ENCODE measurements at places on chromosomes 12 and 14.

DNA sequence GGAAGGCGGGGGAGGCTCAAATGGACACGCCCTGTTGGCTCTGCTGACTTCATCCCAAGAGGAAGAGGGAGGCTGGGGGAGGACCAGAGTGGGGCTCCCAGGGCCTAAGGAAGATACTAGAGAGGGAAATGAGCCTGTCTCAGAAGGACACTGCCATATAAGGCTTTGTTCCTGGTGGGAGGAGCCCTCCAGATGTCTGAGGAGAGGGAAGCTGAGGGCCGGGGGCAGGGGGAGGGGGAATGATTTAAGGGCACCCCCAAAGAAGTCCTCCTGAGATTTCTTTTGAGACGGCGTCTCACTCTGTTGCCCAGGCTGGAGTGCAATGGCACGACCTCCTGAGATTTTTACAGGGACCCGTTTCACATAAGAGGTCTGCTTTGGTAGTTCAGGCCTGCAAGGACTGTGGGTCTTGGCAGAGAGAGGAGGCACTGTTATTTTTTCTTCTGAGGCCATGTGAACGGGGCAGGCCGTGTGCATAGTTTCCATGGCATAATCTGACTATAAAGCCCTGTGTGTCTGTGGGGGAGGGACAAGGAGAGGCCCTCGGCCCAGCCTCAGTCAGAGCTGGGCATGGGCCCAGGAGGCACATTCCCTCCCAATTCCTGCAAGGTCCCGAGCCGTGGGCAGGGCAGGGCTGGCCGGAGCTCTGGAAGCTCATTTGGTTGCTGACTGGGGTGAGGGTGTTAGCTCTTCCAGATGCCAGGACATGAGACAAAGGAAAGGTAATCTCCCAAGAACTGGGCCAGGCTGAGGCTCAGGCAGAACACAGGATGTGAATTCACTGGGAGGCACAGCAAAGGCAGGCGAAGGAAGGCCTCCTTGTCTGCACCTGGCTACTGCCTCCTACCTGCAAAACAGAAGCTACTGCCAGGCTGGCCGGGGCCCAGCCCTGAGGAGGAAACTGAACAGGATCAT lies 22.2 kb upstream of the PLEKHG3 start:
- H3K4me1 ChIP-seq = peaks cover 50% of the 10 kb centered on the region
- peak overlapping the region; percentile 87 for H3K27ac ChIP-seq
- no peaks in the 10 kb centered on the region for H3K36me3 ChIP-seq
- H3K27me3 ChIP-seq = no peaks in the 10 kb centered on the region
- H3K4me3 ChIP-seq = no peak overlapping the region
- DNase-seq = peak; percentile 88

- peak overlapping the region; percentile 95 for H3K27ac ChIP-seq
- no peaks in the 10 kb centered on the region for H3K27me3 ChIP-seq
- peaks cover 20% of the 10 kb centered on the region for H3K36me3 ChIP-seq
These were observed 724 bp upstream of the CS start for GRCh38 chr12:56300644-56301464.

GRCh38 chr14:61256826-61257468 lies 24.2 kb downstream of the TMEM30B start:
- no peak overlapping the region for H3K4me3 ChIP-seq
- H3K4me1 ChIP-seq = no peaks in the 10 kb centered on the region
- H3K27me3 ChIP-seq = no peaks in the 10 kb centered on the region
- H3K27ac ChIP-seq = no peak overlapping the region

DNA sequence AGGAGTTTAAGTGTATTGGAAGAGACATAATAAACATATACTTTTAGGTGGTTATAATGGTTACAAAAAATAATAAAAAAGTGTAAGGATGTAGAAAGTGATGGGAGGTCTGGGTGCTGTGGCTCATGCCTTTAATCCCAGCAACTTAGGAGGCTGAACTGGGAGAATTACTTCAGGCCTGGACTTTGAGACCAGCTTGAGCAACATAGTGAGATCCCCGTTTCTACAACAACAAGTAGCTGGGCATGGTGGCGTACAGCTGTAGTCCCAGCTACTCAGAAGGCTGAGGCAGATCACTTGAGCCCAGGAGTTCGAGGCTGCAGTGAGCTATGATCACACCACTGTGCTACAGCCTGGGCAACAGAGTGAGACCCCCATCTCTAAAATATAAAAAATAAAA lies 19.0 kb downstream of the NUBPL start:
- H3K4me1 ChIP-seq = peaks cover 5% of the 10 kb centered on the region
- no peak overlapping the region for H3K27ac ChIP-seq
- H3K4me3 ChIP-seq = no peak overlapping the region

DNA sequence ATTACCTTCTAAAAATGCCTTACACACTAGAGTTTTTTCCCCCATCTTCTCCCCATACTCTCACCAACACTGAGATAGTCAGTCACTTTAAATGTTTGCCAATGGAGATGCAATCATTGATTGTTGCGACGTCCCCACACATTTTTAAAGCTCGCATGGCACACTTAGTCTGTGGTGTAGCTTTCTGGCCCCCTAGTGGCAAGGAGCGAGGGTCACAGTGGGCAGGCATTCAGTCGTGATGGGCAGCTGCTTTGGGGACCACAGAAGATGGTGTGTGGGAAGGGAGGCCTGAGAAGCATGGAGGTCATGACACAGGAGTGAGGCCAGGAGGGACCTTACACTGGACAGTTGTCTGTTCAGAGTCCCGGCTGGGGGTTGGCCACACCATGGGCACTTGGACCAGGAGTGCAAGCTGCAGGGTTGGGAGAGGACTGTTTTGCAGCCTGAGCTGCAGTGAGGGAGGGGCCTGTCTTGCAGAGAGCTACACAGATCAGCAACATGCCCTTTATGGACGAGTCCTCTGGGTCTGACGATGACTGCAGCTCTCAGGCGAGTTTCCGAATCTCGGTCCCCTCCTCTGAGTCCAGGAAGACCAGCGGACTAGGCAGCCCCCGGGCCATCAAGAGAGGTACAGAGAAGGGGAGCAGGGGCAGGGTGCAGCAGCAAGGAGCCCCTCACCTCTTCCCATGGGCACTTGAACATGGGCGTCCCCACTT lies 28.6 kb downstream of the PIGH start:
- no peaks in the 10 kb centered on the region for H3K27me3 ChIP-seq
- H3K27ac ChIP-seq = no peak overlapping the region
- no peaks in the 10 kb centered on the region for H3K36me3 ChIP-seq
- peak; percentile 78 for DNase-seq

DNA sequence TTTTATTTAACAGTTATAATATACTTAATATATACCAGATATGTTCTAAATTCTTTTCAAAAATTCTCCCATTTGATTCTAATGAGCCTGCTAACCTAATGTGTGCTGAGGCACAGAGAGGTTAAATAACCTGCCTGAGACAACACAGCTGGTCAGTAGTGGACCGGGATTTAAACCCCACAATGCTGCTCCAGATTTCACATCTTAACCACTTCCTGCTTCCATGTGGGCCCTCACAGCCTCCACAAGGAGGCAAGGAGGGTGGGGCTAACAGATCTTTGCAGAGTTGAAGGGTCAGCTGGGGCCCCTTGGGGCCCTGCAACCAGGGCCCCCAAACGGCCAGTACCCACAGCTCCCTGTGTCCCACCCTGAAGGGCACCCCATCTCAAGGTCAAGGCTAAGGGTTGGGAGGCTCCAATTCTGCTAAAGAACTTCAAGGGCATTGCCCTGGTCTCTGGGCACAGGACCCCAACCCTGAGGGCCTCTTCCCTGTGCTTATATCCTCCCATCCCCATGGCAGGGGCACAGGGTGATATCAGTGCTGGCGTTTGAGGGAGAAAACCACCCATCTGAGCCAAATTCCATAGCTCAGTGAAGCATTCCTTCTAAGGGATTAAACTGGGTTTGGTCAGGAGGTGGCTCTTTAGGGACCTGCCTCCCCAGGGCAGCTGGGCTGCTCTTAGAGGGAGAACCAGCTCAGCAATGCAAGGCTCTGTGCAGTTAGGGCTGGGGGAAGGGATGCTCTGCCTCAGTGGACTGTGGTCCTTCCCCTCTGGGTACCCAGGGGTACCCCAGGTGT lies 2.2 kb downstream of the KRT80 start:
- H3K27me3 ChIP-seq = no peaks in the 10 kb centered on the region
- H3K36me3 ChIP-seq = no peaks in the 10 kb centered on the region
- no peak for DNase-seq
- H3K27ac ChIP-seq = peak overlapping the region; percentile 39

GRCh38 chr12:54251667-54252284 lies 28.1 kb downstream of the CBX5 start:
- no peak for DNase-seq
- H3K36me3 ChIP-seq = peaks cover 4% of the 10 kb centered on the region
- H3K4me3 ChIP-seq = no peak overlapping the region

- no peaks in the 10 kb centered on the region for H3K27me3 ChIP-seq
- H3K36me3 ChIP-seq = no peaks in the 10 kb centered on the region
- peak within 1 kb of the TSS; percentile 95 for H3K4me3 ChIP-seq
- peaks cover 32% of the 10 kb centered on the region for H3K4me1 ChIP-seq
These were observed at the start of gene MON2 for GRCh38 chr12:62466594-62467491. Gene MON2 (plus strand): TSS chr12:62466826. CDS start chr12:62467208, 382 bp downstream.

DNA sequence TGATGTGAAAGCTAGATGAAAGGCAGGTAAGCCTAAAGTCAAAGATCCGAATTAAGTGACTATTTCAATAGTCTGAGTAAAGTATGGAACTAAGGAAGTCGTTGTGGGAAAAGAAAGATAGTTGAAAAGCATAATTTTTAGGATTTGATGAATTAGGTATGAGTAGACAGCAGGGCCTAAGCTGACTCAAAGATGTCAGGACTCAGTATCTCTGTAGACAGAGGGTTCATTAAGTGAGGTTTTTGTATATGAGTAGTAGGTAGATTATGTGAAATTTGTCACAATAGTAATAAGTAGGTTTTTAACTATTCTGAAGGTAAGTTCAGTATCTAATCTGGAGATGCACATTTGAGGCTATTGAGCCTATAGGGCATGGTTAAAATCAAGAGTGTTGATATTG lies 196.4 kb downstream of the RASSF9 start:
- no peaks in the 10 kb centered on the region for H3K27me3 ChIP-seq
- H3K36me3 ChIP-seq = no peaks in the 10 kb centered on the region
- no peaks in the 10 kb centered on the region for H3K4me1 ChIP-seq
- no peak overlapping the region for H3K4me3 ChIP-seq
- no peak overlapping the region for H3K27ac ChIP-seq

DNA sequence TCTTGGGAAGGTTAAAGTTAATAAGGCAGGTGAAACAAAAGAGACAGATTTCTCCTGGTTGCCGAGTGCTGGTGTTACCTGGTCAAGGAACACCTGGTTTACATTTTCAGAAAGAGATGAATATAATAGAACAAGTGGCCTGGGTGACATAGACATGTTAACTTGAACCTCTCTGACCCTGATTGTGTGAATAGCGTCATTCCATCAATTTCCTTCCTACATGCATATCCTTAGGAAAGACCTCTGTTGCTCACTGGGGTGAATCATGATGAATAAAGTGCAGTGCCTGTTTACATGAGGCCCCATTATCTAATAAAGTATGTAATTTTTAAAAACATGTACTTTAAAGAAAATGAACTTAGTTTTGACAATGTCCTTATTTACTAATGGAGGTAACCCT lies 1822.9 kb upstream of the FLRT2 start:
- no peaks in the 10 kb centered on the region for H3K4me1 ChIP-seq
- H3K27me3 ChIP-seq = no peaks in the 10 kb centered on the region
- H3K4me3 ChIP-seq = no peak overlapping the region
- no peak overlapping the region for H3K27ac ChIP-seq

DNA sequence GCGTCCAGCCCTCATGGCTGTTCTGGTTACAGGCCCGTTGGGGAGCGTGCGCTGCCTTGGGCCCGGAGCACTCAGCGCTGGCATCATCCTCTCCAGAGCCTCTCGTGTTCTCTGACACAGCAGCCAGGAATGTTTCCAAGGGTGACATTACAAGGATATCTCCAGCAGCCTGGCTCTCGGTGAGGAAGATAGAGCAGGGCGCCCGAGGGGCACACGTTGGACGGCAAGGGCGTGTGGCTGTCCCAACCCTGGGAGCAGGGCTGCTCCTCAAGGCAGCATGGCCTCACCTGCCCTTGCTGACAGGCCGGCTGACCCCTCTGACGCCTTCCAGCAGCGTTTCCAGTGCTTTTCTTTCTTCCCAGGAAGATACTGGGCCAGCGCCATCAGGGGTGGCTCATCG lies 14.4 kb downstream of the LRCOL1 start:
- peaks cover 23% of the 10 kb centered on the region for H3K4me1 ChIP-seq
- no peak overlapping the region for H3K4me3 ChIP-seq
- H3K27me3 ChIP-seq = no peaks in the 10 kb centered on the region
- DNase-seq = no peak

- H3K4me1 ChIP-seq = peaks cover 8% of the 10 kb centered on the region
- peak overlapping the region; percentile 34 for H3K27ac ChIP-seq
- DNase-seq = no peak
- no peaks in the 10 kb centered on the region for H3K36me3 ChIP-seq
These were observed 22.9 kb downstream of the KRT18 start for GRCh38 chr12:52971679-52972329.

DNA sequence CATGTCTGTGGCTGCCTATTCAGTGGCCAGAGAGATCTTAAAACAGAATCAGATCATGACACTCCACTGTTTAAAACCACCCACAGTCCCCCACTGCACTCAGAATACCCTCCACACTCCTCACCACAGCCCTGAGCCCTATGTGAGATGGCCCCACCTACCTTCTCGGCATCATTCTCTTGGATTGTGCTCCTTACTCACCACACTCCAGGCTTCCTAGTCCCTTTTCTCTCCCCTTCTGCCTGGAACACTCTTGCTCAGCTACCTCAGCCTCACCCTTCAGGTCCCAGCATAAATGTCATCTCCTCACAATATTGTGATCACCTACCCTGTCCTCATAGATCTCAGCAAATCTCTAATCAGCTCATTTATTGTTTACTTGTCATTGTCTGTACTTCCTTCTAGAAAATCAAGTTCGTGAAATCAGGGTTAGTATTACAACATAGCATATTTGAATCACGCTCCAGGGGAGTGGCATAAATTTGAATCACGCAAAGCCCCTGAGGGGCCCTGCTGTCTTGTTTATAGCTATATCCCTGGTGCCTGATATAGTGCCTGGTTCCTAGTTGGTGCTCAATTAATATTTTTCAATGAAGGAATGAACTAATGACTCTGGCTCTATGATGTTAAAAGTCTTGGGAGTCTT lies 42.8 kb downstream of the SLC35F4 start:
- DNase-seq = no peak
- no peaks in the 10 kb centered on the region for H3K27me3 ChIP-seq
- H3K4me3 ChIP-seq = no peak overlapping the region
- H3K36me3 ChIP-seq = no peaks in the 10 kb centered on the region

GRCh38 chr12:30613119-30613830 lies 82.4 kb downstream of the IPO8 start:
- H3K36me3 ChIP-seq = no peaks in the 10 kb centered on the region
- DNase-seq = no peak
- H3K4me1 ChIP-seq = no peaks in the 10 kb centered on the region
- H3K4me3 ChIP-seq = no peak overlapping the region
- H3K27me3 ChIP-seq = no peaks in the 10 kb centered on the region
- no peak overlapping the region for H3K27ac ChIP-seq

GRCh38 chr14:74085828-74086227 lies 1.1 kb downstream of the LIN52 start:
- H3K27me3 ChIP-seq = no peaks in the 10 kb centered on the region
- H3K4me1 ChIP-seq = peaks cover 19% of the 10 kb centered on the region
- peak overlapping the region; percentile 64 for H3K4me3 ChIP-seq

GRCh38 chr12:12726555-12727093 lies 9.5 kb downstream of the CDKN1B start:
- H3K4me1 ChIP-seq = no peaks in the 10 kb centered on the region
- no peaks in the 10 kb centered on the region for H3K36me3 ChIP-seq
- H3K27me3 ChIP-seq = no peaks in the 10 kb centered on the region
- H3K27ac ChIP-seq = peak overlapping the region; percentile 99

Data from sigmoid colon (tissue), 7 donors.